ENCODE measurements at places on chromosomes 3 and 15.

DNA sequence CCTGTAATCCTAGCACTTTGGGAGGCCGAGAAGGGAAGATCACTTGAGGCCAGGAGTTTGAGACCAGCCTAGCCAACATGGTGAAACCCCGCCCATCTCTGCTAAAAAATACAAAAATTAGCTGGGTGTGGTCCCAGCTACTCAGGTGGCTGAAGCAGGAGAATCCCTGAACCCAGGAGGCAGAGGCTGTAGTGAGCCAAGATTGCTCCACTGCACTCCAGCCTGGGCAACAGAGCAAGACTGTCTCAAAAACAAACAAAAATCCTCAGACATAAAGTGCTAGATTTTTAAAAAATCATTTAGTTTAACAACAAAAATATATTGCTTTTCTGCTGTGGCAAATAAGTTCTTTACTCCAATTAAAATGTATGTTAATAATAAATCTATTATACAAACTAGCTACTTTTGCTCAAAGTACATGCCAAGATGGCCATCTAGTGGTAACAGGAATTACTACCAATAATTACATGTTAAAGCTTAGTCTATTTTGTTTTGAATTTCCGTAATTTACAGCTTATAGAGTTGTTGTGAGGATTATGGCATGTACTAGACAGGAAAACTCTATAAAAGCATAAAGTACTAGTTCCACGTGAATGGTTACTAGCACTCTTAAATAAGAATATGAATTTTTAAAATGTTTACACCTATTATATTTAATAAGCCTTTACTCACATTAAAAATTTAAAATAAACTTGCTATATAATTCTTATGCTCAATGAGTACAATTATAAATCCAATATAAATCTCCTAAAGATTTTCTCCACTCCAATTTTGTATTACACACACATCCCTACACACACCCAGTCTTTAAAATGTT lies 39.0 kb downstream of the GABPB1 start:
- no peak for DNase-seq

DNA sequence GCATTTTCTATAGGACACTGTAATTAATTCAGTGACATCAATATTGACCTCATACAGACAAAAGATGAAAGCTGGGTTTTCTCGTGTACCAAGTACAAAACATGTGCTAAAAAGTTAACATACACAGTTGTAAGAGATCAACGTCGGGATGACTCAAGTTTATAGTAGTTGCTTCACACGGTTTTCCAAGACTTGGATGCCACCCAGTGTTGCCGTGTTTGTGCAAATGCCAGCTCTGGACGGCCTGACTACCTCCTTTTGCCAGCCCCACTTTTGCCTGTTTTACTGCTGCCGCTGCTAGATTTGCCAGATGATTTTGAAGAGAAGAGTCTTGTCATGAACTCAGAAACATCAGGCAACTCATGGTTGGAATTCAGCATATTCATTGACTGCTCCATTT lies 17.6 kb downstream of the EMC7 start:
- DNase-seq, result no peak

DNA sequence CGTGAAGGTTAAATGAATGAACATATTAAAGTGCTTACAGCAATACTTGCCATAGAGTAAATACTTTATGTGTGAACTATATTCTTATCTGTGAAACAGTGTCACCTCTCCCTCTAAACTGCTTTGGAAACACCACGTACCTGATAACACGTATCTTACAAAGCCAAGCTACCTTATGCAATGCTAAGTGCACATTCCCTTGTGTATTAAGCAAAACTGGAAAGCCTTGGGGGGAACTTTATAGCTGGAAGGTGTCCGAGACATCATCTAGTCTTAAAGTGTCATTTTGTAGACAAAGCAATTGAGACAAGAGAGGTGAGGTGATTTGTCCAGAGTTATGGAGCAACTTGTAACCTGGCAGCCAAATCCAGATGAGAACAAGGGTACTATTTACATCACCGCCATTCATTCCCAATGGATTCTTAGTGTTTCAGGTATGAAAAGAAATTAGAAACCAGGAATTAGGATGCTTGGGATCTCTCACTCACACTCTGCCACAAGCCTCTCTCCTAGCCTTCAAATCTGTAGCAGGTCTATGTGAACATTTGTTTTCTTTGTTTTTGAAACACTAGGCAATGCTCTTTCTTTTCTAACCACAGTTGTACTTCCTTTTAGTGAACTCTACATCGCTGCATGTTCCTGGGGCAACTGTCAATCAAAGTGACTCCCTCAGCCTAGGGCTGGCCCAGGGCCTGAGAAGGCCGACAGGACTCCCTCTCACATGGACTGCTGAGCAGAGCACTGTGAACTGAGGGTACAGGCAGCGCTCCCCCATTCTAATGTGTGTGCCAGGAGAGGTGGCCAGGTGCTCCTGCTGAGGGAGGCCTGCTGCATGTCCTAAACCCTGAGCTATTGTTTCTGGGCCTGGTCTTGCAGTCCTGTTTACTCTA lies 13.9 kb upstream of the MGLL start:
- no peak for DNase-seq

DNA sequence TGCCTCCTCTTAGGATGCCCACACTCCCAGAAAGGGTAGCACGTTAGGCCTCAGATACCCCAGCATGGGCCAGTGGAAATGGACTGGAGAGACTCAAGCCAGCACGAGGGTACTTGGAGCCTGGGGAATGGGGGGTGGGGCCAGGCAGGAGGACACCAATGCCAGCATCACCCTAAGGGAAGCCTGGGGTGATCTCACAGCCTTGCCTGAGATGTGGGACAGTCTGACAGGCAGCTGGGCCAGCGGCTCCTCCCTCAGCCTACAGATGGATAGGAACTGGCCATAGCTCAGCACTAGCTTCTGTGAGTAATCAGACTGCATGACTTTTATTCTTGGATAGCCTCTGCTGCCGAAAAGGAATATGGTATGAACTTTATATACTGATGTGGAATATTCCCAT lies 59.6 kb upstream of the MRPS22 start:
- no peak for DNase-seq

DNA sequence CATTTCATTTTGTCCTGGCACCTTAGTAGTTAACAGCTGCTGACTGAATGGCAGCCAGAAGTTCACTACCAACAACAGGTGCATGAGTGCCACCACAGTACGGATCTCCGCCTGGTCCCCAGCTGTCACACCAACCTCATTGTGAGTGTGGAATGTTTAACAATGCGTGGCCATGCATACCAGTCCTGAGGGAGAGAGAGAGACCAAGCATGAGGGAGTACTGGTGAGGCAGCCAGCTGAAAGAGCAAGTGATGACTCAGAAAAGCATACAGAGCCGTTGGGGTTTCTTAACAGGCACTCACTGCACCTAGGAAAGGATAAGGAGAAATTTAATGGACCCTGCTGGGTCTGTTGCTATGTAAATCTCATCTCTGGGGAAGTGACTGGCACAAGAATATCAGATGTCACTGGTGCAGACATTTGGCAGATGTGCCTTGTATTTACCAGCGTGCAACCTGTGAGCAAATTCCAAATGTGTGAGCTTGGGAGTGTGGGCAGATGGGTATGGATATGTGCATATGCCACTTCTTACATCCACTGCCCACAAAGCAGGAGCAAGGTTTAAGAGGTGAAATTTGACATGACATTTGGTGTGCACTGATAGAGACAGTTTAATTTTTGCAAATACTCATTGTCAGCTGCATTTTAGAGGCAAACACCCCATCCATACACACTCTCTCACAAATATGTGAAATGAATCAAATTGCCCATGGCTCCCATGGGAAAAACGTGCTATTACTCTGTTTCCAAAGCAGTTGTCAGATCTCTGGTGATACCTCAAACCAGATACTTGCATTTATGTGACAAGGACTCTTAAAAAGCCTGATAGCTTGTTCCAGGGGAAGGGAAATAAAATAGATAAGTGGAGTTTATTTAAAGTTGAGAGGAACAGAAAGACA lies 245.2 kb upstream of the ARPP21 start:
- peak; percentile 82 for DNase-seq

DNA sequence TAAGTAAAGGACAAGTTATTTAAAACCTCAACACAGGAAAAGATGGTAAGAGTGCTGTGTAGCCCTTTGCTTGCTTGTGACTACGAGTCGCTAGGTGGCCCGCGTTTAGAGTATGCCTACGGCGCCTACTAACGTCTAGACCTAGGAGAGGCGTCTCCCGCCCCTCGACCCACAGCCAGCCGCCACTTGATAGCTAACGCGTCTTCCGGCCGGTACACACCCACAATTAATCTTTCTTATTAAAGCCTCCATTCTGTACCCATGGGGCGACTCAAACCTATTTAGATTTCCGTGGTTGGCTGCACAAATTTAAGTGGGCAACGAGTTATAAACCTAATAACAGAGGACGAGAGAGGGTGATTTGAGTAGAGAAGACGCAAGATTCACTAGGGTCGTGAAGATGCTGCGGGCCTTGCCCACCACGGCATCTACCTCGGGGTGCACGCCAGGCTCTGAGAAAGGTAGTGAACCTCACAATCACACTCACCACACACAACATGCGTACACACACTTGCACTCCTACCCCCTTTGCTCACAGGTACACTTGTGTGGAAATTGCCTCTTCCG lies 12.0 kb downstream of the SOX2 start:
- DNase-seq, result no peak

DNA sequence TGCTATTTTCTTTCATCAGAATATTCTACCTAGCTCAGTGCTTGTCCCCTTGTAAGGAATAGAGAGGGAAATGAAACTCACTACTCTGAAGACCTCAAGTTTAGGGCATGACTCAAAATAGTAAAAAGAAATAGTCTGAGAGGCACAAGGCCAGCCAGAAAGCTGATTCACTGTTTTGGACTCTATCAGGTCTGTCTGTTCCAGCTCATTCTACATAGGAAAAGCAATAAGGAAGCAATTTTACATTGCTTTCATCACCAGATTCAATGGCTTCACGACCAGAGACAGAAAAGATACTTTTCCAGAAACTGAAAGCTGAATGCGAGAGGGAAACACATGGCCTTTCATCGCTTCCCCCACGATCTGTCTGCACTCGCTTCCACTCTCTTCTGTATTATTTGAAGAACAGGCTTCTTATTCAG lies 276.0 kb downstream of the GBE1 start:
- DNase-seq, result peak; percentile 14

DNA sequence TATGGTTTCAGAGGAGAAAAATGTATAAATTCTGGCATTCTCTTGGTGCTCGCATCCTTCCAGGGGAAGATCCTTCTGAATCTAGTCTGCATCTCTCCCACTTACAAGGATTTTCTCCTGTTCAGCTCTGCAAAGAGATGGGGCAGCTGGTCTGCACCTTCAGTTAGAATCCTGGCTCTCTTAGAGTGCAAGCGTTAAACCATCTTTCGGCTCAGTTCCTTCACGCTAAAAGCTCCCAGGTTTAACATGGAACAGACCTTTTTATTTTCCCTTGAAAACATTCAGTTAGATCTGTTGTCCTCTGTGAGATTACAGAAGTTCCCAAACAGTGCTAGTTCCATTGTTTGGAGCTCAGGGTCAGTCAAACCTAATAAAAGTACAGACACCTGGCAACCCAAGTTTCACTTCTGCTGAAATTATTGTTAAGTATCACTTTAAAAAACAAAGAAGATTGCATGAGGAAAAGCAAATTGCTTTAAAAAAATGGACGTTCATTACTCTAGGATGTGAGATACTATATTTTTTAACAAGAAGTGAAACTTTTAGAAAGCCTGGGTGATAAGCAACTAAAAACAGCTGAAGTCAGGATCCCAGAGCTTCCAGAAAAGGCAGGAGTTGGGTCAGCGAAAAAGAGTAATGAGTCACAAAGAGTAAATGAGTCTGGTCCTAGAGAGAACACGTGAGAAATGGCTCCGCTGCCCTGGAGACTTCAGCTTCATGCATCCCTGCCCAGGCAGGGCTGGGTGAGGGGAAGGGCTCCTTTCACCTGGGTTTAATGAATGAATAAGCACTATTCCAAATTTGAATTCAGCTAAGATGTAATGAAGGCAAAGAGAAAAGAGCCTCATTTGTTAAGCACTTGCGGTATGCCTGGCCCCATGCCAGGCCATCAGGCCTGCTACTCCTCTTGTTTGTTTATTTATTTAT lies 63.3 kb downstream of the ABTB1 start:
- DNase-seq, result peak; percentile 85

- no peak for DNase-seq
These were observed 380.5 kb upstream of the TPRG1 start for GRCh38 chr3:188791311-188791710.

DNA sequence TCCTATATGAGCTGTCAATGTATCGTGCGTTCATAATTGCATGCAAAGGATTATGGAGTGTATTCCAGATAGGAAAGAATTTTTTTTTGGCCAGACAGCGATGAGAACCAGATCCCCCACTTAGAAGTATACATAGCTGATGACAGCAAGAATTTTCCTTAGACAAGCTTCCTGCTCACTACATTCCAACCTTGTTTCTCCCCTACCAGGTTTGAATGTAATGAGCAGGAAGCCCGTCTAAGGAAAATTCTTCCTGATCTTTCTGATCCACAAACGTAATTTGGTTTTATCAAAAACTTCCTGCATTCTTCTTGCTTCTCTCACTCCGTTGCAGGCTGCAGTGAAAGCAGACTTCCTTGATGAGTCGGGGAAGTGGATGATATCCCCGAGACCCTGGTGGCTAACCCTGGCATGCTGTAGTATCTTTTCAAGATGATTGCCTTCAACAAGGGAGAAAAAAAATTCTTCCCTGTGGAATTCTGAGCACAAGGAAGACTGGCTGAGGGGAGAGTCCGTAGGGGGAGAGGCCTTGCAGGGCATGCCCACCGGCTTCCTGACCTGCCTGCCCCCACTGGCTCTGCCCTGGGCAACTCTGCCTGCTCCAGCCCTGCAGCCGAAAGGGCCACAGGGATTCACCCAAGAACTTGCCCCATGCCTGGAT lies 243.1 kb downstream of the TLE3 start:
- DNase-seq, result no peak
